Pons (tissue), 1 donor: ENCODE measurements at places on chromosomes 1 and 21.

GRCh38 chr1:18965206-18966173, 9.0 kb upstream of the IFFO2 start:
- DNase-seq, result no peak

GRCh38 chr21:45277101-45278045, 10.3 kb downstream of the POFUT2 start:
- DNase-seq, result no peak

DNA sequence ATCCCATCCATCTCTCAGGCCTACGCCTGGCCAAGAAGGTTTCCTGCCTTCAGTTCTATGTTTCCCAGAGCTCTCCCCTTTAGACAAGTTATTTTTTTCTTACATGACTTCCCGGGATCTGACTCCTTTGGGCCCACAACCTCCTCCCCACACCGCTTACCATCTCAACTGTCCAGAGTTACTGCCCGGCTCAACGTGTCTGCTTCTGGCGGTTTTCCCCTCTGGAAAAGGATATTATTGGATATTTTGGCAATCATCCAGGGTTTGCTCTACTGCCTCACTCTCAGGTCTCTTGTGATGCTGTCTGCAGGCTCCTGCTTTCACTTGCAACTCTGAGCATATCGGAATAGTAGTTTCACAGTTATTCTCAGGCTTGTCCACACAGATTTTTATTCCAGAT, 318.2 kb upstream of the CAMK1G start:
- DNase-seq, result no peak

GRCh38 chr1:161071886-161072371, 2.2 kb upstream of the ARHGAP30 start:
- peak; percentile 47 for DNase-seq

- DNase-seq, result no peak
These were observed 54.0 kb downstream of the PIK3CD start for GRCh38 chr1:9705337-9706093.

DNA sequence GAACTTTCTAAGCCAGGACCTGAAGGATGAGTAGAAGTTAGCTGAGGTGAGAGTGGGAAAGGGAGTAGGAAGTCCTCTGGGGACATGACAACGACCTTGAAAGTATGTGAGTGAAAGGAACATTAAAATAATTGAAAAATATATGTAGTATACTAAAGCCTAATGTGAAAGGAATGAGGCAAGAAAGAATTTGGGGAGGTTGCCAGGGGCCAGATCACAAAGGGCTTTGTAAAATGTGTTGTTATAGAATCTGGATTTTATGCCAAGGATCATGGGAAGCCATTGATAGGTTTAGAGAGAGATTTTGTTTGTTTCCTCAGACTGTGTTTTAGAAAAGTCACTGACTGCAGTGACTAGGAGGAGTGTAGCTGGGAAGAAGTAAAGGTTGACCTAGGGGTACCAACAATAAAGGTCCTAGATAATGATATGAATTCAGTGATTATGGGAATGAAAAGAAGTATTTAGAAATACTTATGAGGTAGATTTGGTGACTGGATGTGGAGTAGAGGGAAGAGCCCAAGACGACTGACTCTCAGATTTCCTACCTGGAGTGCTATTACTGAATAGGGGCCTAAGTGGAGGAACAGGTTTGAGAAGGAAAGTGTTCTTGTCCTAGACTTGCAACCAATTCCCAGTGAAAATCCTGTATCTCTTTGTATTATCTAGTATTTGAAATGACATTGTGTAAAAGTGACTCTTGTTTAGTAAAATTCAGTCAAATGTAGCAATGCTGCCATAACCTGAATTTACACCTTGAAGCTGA, 179.8 kb downstream of the PHTF1 start:
- no peak for DNase-seq

- no peak for DNase-seq
These were observed 48.9 kb downstream of the SLC66A1 start for GRCh38 chr1:19360843-19361610.

DNA sequence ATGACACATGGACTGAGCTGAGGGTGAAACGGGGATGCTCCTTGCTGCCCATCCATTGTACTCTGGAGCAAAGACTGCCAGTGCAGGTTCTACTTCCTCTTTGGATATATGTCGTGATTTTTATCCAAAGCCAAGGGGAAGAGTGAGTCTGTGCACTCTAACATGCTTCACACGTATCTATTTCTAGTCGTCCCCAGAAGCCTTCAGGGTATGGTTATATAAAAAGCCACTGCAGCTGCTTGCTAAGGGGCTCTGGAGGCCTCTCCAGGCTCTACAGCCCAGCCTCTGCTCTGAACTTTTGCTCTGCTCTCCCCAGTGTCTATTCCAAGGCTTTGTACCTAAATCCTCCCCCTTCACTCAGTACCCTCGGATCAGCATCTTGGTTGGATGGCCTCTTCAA, 20.1 kb downstream of the PAFAH2 start:
- DNase-seq, result no peak

DNA sequence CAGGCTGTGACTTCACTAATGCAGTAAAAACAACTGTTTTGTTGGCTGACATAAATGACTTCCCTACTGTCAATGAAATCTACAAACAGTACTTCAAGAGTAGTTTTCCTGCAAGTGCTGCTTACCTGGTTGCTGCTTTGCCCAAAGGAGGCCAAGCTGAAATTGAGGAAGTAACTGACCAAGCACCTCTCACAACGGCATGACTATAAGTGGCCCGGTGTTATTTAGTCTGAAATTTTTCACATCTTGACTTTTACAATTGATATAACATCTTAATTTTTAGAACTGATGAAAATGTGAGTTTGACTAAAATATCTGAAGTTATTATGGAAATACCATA, 274.9 kb upstream of the NR5A2 start:
- DNase-seq, result no peak

GRCh38 chr1:61170328-61171238, 88.2 kb downstream of the NFIA start:
- no peak for DNase-seq

GRCh38 chr1:168148916-168149315, 12.2 kb upstream of the GPR161 start:
- DNase-seq, result peak; percentile 20

GRCh38 chr1:208272311-208272710, 28.1 kb upstream of the PLXNA2 start:
- no peak for DNase-seq

DNA sequence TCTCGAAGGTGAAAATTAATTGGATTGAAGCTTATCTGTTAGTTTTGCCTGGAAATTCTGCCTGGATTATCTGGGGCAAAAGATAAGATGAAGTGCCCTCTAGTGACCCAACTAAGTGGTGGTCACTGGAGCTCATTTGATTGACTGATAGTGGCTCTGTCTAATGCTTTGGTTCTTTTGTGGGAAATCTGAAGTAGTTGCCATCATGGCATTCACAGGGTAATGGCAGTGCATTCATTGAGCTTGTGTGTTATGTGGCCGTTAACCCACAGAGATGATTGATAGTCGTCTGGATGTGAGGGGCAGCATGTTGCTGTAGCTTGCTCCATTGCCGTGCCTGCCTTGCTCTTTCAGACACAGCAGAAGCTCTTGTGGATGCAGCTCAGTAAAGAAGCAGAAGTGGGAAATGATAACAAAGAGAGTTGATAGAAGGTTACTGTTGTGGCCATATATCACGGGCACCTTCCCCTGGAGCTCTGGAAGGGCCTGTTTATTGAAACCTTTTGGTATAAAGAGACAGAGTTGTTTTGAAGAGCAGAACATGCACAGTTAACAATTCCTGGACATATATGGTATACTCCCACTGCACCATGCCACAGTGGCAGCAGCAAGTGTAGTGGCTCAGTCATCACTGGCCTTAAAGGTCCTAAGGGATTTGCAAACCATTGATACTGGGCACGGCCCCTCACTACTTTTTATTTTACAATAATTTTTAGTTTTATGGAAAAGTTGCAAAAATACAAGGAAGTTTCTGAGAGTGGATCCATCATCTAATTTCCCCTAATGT, 42.0 kb downstream of the CXADR start:
- DNase-seq, result peak; percentile 91

GRCh38 chr1:94658221-94658620, 116.7 kb upstream of the F3 start:
- DNase-seq, result no peak

DNA sequence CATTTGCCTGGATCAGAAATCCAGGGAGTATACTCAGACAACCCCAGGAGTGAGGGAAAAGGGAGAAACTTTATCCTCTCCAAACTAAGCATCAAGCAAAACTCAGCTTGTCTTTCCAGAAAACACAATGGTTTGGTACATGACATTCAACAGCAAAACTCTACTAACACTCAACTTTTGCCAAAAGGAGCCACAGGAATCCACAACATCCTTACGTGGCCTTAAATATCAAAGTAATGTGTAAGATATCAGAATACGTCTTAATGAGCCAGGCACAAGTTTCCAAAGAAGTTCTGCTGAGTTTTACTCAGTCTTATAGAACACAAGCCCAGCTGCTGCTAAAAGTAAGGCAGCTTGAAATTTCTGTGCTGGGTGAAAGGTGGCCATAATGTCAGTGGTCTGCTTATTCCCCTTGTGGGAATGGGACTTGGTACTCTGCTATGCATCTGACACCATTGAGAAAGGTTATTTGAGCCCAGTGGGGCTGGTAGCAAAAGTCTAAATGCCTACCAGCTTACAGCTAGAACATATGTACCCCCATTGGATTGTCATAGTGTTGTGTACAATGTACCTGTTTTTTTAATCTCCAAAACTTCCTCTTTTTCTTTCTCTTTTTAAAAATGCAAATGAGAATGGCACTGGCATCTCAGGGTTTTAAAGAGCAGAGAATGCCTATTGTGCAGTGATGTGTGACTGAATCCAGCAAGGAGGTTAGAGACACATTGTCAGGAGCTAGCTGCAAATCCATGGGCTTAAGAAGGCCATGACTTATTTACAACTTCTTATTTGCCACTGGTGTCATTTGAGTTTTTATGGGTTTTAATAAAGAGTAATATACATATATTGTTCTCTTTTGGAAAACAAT, 62.0 kb upstream of the ST6GALNAC3 start:
- no peak for DNase-seq

DNA sequence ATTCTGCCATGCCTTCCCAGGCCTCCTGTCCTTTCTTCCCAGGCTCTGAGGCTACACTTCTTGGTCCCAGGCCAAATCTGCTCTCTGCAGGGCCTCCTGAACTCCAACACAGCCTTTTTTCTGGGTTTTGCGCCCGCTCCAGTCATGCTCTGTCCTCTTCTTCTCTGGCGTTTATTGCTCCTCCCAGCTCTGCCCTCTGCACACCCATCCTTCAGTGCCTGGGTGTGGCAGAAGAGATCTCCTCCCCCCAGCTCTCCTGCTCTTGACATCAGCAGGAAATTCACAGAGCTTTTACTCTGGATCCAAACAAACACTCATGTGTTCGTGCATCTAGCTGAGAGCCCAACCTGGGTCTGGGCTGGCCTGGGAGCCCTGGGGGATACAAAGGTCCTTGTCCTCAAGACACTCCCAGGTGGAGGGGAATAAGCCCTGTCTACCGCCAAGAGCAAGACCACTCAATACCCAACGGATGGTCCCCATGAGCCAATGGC, 22.9 kb upstream of the EPS8L3 start:
- no peak for DNase-seq

DNA sequence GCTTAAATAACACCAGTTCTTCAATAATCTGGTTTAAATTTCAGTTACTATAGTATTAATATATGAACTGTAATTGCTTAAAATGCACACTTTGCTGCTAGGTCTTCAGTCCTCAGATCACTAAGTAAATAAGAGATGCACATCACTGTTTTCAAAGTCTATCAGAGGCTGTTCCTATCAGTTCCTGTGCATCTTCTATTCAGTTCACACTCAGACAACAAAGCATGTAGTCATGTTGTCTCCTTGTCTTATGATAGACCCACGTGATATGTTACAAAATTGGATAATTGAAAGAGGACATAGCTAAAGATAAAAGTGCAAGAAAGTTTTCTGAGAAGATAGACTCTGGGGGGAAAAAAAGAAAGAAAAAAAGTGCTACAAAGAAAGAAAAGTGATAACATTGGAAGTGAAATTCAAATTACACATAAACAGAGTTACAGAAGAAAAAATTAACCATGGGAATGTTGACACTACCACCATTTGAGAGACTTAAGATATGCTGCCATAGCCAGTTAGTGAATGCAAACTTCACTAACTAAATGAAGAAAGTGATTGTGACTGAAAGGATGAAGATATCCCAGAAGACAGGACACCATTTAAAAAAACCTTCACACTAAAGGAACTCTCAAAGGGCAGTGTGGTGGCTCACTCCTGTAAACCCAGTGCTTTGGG, 33.9 kb upstream of the TSNAX start:
- peak; percentile 6 for DNase-seq

DNA sequence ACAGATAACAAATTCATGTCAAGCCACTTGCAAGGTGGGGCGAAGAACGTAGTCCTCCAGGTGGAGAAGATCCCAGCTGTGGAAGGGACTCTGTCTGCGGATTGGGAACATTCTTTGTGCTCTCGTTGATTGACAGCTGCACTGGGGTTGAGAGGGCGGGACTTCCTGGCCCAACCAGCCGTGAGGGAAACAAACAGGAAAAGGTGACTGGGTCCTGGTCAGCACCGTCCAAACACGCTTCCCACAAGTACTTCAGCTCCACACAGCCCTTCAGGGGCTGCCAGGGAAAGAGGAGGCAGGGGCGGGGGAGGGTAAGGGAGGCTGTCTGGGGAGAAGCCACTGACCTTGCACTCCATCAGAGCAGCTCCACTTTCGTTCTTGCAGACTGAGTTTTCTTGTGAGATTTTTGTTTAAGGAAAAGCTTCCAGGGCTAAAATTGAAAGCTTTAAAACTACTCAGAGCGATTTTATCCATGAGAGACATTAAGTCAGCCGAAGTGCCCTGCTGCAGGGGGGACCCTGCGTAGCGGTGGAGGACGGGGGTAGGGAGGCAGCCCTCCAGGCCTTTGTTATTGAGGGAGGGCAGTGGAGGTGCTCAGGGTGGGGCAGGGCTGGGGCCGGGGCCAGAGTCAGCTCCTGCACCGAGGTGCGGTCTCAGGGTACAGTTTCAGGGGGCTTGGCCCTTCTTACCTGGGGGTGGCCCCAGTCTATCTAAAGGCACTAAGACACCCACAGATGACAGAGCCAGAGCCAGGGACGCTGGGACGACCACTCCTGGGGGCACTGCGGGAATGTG, 21.6 kb upstream of the STUM start:
- no peak for DNase-seq

GRCh38 chr1:9127395-9128165, 1.3 kb downstream of the GPR157 start:
- no peak for DNase-seq

DNA sequence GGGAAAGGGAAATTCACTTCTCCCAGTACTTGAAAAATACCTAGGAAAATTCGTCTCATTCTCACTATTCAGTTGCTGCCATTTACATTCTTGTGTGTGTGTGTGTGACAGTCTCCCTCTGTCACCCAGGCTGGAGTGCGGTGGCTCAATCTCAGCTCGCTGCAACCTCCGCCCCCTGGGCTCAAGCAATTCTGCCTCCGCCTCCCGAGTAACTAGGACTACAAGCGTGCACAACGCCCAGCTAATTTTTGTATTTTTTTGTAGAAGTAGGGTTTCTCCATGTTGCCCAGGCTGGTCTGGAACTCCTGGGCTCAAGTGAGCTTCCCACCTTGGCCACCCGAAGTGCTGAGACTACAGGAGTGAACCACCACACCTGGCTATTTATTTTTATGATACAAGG, 1.2 kb downstream of the SNAPIN start:
- no peak for DNase-seq
